Smooth muscle cell of trachea (primary cell): ENCODE measurements at places on chromosomes 12 and 14. TPM values are rescaled to one million over a fixed set of nuclear protein-coding genes. Genes with fewer than 3 reads are reported as not detected.

Gene PRPH
- total RNA-seq = 0.66 and 2.6 TPM in 2 replicates

Gene CPNE6
- not detected in 2 replicates for total RNA-seq

Gene TRIM9
- 0.15 and 0.50 TPM in 2 replicates for total RNA-seq

Gene RAPGEF3
- total RNA-seq = 6.8 and 10.8 TPM in 2 replicates

Gene MYO1H
- total RNA-seq = not detected in 2 replicates

Gene RNF212B
- total RNA-seq = not detected in 2 replicates

Gene TMEM132D
- not detected in 2 replicates for total RNA-seq

Gene FERMT2
- total RNA-seq = 94.3 and 100 TPM in 2 replicates

Gene MYF5
- total RNA-seq = not detected in 2 replicates

Gene SLC17A8
- total RNA-seq = not detected in 2 replicates

Gene TCL1B
- not detected in 2 replicates for total RNA-seq

Gene CD163
- total RNA-seq = not detected in 2 replicates

Gene DBX2
- total RNA-seq = not detected in 2 replicates

Gene ASCL1
- total RNA-seq = not detected in 2 replicates

Gene SIRT4
- total RNA-seq = 1.8 and 1.9 TPM in 2 replicates

Gene TEX52
- not detected in 2 replicates for total RNA-seq

Gene IGF1
- under 0.01 and 0.83 TPM in 2 replicates for total RNA-seq

Gene CCDC88C
- total RNA-seq = 0.15 and 0.17 TPM in 2 replicates

Gene E2F7
- 3.8 and 6.3 TPM in 2 replicates for total RNA-seq

Gene CLEC4C
- not detected in 2 replicates for total RNA-seq

Gene POTEG
- not detected in 2 replicates for total RNA-seq

Gene TPH2
- not detected in 2 replicates for total RNA-seq

Gene NDRG2
- total RNA-seq = 0.17 and 0.44 TPM in 2 replicates

Gene DPY19L2
- 0.73 and 2.3 TPM in 2 replicates for total RNA-seq

Gene EDDM3A
- total RNA-seq = not detected in 2 replicates

Gene TEX22
- 0.44 and 0.50 TPM in 2 replicates for total RNA-seq

Gene NELL2
- total RNA-seq = not detected in 2 replicates

Gene TMEM63C
- not detected in 2 replicates for total RNA-seq

Gene CISTR
- not detected in 2 replicates for total RNA-seq

Gene PHC1
- 14.3 and 20.7 TPM in 2 replicates for total RNA-seq
